Activated B cell treated with CpG ODN at 0.5 μM for 24 hours (primary cell): ENCODE measurements at places on chromosomes 1 and 21.

GRCh38 chr1:110262296-110262695 lies 52.2 kb downstream of the KCNC4 start:
- DNase-seq = no peak

DNA sequence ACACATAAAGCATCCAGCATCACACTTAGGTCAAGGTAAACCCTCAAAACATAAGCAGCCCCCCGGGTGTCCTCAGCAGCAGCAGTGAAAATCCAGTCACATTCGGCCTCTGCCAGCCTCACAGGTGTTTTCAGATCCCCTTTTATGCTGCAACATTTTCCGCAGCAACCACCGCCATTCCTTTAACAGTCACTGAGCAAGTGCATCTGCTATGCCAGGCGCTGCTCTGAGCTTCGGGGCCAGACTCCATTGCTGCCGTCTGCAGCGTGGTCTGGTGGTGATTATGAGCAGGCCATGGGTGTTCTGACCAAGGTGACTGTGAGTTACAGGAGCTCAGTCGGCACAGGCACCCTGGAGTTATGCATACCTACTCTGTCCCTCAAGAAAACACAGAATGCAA lies 4.5 kb downstream of the URB1 start:
- DNase-seq = no peak

GRCh38 chr1:219413536-219413935 lies 199.4 kb downstream of the ZC3H11B start:
- DNase-seq = no peak

- DNase-seq = no peak
Observed at GRCh38 chr21:44434568-44434925, 20.8 kb upstream of the LRRC3 start.

GRCh38 chr1:54415533-54415932 lies 9.3 kb upstream of the SSBP3 start:
- no peak for DNase-seq

GRCh38 chr1:31715087-31715872 lies 11.5 kb upstream of the COL16A1 start:
- DNase-seq = peak; percentile 33

- DNase-seq = no peak
Observed at GRCh38 chr1:158945061-158945460, 13.7 kb downstream of the PYHIN1 start.

- DNase-seq = no peak
Observed at GRCh38 chr1:50476800-50477199, 53.6 kb upstream of the DMRTA2 start.

DNA sequence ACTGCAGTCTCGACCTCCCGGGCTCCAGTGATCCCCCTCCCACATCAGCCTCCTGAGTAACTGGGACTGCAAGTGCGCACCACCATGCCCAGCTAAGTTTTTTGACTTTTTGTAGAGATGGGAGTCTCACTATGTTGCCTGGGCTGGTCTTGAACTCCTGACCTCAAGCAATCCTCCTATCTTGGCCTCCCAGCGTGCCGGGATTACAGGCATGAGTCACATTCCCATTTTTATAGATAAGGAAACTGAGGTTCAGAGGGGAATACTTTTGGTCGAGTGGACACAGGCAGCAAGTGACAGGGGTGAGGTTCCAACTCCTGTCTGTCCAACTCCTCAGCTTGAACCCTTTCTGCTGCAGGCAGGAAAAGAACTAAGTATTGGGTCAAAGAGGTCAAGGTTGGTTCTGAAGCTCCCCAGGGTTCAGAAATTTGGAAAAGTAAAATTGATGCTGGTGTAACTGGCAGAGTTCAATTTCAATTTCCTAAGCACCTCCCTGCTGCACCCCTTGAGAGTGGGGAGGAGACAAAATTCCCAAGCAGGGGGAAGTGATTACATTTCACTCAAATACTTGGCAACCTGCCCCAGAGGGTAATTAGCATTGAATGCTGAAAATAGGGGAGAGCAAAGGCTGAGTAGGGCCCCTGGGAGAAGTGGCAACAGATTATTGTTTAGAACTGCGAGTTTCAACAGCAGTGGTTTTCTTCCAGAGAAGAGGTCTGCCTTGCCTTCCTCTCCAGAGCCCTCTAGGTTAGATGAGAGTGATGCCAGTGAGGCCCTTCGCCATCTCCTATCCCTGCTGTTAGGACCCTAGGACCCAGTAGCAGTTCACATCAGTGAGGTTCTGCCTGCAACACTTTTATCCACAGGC lies 17.5 kb upstream of the ALPL start:
- no peak for DNase-seq

DNA sequence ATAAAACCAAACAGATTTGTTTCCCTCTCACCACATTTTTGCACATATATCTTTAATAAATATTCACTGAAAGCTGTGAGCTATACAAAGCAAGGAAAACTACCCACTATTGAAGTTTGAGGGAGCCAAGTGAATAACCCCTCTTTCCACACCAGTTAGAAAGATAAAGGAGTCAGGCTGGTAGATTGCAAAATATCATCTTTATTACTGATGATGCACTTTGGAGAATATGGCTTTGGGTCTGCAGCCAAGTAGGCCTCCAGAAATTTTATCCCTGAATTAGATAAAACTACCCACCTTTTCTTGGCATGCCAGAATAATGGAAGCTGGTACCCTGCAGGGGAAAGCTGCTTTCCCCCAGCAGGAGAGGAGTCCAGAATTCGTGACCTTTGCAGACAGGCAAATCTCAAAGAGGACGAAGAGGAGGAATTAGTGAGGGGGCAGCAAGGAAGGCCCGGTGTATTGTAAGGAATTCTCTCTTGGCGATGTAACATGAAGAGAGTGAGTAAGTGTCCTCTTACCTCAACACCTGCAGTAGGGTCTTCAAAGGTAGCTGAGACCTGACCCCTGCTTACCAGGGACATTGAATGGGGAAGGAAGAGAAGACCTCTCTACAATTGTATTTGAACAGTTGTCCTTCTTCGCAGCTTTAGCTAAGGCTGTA lies 84.7 kb downstream of the LRRC8D start:
- DNase-seq = no peak

DNA sequence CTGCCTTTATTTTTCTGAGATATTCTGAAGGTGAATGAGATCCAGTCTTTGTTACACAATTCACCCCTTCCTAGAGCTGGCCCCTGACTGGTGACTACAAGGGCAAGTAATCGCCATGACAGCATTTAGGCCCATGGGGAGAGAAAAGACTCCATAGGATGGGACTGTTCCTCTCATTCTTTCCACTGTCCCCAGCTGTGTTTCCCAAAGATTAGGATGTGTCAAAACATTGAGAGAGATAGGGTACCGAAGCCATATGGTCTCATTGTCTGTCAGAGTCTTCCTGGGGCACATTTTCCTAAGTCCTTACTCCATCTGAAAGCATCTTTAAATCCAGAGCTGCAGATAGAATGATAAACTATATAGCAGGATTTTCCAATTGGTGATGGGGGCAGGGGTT lies 423.5 kb downstream of the OMA1 start:
- DNase-seq = no peak

GRCh38 chr1:57633056-57633455 lies 209.2 kb upstream of the DAB1 start:
- no peak for DNase-seq

GRCh38 chr1:26839779-26840178 lies 13.3 kb downstream of the ZDHHC18 start:
- no peak for DNase-seq

GRCh38 chr1:32893198-32894018 lies 7.1 kb downstream of the HPCA start:
- no peak for DNase-seq

DNA sequence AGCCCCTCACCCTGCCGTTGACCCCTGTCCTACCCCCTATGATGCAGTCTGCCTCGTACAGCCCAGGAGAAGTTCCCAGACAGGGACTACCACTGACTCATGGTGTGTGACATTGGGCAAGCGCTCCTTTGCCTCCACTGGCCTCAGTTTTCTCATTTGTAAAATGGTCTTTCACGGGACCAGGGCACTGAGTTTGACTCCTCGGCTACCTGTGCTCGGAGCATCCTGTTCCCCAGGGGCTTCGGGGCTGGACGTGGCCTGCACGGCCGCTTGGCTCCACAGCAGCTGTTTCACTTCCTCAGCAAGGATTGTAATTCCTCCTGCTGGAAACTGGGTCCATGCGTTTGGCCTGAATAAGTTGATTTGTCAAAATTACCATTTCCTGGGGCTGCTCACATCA lies 277.3 kb downstream of the MATN1 start:
- no peak for DNase-seq

DNA sequence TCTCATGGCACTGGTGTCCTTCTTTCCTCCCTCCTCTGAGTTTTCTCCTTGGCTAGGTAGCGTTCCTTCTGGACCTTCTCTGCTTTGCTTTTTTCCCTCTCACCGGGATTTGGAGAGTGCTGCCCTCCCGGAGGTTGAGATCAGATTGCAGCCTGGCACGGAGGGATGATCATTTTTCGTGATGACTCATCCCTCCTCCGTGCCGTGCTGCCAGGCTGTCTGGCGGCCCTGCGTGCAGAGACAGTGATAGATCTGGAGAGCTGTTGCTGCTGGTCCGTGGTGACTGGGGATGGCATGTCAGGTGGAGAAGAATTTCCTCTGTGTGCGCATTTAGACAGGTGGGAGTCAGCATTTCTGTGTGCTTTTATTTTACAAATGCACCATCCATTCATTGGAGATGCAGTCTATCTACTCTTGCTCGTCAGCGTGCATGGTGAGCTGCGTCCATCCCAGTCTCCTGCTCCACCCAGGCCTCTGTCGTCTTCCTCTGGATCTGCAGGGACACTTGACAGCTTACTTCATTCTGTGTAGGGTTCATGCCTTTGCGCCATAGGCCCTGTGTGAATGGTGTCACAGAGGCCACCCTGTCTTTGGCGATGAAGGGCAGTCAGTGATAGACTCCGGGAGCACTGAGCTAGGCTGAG lies 104.4 kb downstream of the PCBP3 start:
- DNase-seq = no peak

GRCh38 chr1:11098931-11099309 lies 749 bp downstream of the EXOSC10 start:
- DNase-seq = no peak

- DNase-seq = no peak
Observed at GRCh38 chr1:221793439-221794078, 51.7 kb upstream of the DUSP10 start.

DNA sequence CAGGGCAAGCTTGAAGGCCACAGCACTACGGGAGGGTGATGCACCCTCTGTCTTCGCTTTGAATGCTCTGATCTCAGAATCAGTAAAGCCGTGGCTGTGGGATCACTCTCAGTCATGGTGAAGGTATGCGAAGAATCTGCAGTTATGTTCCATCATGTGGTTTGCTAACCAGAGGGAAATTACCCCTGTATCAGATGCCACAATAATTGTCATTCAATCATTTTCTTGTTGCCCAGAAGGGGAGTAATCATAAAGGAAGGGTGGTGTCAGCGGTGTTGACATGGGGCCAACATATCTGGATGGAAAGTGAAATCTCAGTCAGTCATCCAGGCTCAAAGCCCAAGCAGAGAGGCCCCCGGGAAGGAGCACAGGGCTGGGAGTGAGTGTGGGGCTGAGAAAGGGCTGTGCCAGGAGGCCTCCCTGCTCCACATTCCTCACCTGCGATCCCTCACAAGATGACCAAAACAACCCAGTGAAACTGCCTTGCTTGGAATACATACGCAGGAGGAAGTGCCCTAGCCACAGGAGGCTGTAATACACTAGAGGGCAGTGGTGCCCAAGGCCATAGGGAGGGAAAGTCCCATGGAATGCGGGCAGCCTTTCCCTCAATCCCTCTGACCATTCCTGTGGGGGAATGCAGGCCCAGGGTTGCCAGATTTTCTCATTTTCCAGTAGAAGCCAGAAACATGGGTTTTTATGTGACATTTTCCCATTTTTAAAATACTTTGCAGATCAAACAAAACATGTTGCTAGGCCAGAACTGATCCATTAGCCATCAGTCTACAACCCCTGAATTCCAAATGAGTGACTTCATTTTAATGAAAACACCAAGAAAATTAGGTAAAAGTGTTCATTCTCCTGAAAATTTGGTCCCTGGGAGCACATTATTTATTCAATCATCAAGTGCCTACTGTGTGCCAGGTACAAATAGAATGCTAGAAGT lies 95.7 kb upstream of the VANGL1 start:
- DNase-seq = no peak

GRCh38 chr1:22190731-22191130 lies 47.8 kb upstream of the WNT4 start:
- no peak for DNase-seq

DNA sequence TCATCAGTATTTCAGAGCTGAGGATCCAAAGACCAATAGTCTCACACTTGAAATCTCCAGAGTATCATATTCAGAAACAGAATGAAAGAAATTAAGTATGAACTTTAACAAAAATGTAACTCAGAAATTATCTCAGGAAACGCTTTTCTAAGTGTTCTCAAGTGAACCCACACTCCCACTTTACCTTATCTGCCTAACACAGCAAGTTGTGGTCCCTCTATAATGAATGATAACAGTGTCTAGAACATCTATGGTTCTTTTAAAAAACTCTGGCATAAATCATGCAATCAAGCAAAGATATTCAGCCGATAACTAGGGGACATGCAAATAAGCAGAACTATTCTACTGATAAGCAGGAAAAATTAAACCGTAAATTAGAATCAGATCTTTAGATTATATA lies 1574.2 kb downstream of the PLA2G4A start:
- no peak for DNase-seq
